ENCODE measurements at places on chromosomes 11 and 22.

DNA sequence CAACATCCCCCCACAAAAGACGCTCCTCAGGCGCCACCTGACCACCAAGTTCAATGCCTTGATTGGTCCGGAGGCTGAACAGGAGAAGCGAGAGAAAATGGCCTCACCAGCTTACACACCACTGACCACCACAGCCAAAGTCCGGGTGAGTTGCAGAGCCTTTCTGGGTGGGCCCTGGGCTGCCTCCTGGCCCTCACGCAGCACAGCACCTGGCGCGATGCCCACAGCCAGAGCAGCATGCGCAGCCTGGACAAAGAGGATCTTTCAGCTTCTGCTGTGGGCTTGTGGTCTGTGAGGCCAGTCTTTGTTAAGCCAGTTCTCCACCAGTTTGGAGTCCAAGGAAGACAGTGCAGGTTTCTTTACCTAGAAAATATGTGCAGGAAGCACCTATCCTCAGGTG is 21.6 kb downstream of the CYB5R2 start:
- DNase-seq = no peak

GRCh38 chr22:50035131-50035881 is 22.7 kb upstream of the IL17REL start:
- DNase-seq = no peak

DNA sequence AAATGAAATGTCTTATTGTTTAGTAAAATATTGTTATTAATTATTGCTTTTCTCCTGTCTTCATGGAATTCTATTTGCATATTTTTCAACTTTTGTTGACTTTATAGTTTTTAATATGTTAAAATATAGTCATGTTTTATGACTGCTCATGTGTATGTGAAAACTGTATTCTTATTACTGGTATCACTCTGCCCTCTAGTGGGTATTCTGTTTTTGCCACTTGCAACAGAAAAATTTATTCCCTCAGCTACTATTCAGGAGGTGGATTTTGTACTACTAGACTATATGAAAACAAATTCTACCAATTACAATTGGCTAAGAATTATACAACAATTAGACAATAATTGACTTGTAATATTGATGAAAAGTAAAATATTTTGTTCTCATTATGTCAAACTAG is 45.0 kb downstream of the OR4C6 start:
- DNase-seq = no peak

GRCh38 chr11:45379162-45379863 is 93.2 kb upstream of the SYT13 start:
- no peak for DNase-seq

- DNase-seq = no peak
Measured at GRCh38 chr11:77530879-77531278, 57.0 kb upstream of the PAK1 start.

DNA sequence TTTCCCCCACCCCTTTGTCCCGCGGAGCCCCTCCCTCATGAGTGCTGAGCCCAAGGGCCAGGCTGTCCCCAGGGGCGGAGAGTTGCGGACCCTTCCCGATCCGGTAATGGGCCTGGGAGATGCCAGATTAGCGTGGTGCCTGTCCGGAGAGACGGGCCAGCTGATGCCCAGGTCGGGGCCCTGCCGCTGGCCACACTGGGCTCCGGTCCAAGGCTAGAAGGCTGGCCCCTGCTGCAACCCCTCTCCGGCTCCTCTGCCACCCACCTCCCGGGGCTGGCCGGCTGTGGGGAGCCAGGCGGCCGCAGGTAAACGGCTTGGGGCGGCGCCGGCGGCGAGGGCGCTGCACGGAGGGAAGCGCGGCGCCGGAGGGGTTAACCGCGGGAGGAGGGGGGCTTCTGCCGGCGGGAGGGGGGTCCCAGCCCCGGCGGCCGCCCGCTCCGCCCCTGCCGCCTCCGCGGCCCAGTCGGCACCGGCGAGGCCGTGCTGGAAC is at the start of gene KCNK4:
KCNK4 (plus strand) TSS at position 41 of the 490 bp plus-strand sequence. CDS start 1,717 bp downstream, outside the sequence.
- DNase-seq = no peak

- no peak for DNase-seq
Measured at GRCh38 chr11:36699271-36699670, 101.2 kb upstream of the RAG2 start.

DNA sequence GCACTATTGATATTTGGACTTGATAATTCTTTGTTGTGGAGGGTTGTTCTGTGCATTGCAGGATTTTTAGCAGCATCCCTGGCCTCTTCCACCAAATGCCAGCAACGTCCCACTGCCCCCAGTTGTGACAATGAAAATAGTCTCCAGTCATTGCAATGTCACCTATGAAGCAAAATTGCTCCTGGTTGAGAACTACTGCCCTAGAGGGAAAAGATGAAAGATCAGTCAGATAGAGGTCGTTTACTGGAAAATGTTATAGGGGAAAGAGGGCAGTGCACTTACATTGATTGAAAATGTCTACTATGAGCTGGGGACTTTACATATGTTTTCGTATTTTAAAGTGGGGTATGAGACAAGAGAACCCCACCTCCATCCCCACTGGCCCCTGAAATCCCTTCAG is 77.1 kb upstream of the FAM181B start:
- DNase-seq = no peak

- no peak for DNase-seq
Measured at GRCh38 chr11:5196731-5197130, 3.8 kb downstream of the OR51V1 start.

GRCh38 chr11:57649826-57650738 is at the start of gene YPEL4:
TSS of gene YPEL4 (minus strand) at chr11:57649912. CDS start at chr11:57647107, 2,805 bp downstream.
- DNase-seq = peak; percentile 74

- DNase-seq = no peak
Measured at GRCh38 chr11:120167659-120168058, 29.7 kb upstream of the TRIM29 start.

GRCh38 chr11:69101115-69101791 is 52.5 kb downstream of the TPCN2 start:
- peak; percentile 35 for DNase-seq

DNA sequence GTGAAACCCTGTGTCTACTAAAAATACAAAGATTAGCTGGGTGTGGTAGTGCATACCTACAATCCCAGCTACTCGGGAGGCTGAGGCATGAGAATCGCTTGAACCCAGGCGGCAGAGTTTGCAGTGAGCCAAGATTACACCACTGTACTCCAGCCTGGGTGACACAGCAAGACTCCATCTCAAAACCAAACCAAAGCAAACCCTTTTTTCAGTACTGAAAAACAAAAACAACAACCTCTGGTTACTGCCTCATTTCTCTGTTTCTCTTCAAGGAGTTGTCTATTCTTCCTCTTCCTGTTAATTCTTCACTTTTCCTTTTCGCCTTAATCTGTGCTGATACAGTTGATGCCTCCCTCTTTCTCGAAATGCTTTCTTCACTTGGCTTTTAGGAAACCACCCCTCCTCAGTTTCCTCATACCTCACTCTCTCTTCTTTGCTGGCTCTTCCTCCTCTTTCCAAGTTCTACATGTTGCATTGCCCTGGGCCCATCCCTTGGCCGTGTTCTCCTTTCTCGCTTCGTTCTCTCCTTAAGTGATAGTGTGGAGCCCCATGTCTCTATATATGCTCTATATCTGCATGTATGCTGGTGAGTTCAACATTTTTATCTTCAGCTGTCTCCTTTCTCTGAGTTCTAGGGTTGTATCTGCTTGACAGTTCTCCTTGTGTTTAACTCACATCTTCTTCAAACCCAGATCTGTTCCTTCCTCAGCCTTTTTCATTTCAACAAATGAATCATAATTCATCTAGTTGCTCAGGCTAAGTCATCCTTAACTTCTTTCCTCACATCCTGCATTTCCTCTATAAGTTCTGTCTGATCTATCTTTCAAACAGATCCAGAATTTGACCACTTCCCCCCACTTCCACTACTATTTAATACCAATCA is 37.1 kb downstream of the NUCB2 start:
- DNase-seq = no peak

GRCh38 chr11:76918941-76919386 is 58.2 kb downstream of the ACER3 start:
- DNase-seq = no peak

GRCh38 chr11:47961383-47961782 is 19.0 kb upstream of the PTPRJ start:
- no peak for DNase-seq

GRCh38 chr22:19716041-19716828 is 1.9 kb downstream of the SEPTIN5 start:
- no peak for DNase-seq

GRCh38 chr22:50204571-50204970 is 3.8 kb downstream of the SELENOO start:
- no peak for DNase-seq

DNA sequence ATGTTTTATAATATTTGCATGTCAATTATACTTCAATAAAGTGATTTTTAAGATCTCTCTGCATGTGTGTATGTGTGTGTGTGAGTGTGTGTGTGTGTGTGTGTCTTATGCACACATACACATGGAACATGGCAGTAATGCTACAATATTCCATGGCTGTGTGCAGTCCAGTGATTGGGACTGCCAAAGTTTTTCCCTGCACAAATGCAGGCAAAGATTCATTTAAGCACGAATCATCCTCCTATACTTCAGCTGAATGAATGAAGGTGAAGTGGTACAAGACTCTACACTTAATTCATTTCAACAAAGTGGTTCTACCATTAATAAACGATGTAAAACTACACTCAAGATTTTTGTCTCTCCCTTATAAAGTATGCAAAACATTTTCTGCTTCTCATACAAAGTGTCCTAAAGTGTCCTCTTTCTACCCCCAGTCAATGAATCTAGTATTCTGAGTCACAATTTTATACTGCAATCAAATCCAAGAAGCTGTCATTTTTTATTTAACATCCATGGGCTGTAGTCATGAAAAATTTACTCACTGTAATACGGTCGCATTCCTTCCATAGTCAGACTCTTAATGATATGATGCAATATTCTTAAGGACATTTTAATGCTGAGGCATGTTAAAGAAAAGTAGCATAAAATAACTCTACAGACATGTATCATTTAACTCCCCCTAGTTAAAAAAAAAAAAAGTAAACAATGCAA is 132.4 kb downstream of the TTC28 start:
- no peak for DNase-seq

DNA sequence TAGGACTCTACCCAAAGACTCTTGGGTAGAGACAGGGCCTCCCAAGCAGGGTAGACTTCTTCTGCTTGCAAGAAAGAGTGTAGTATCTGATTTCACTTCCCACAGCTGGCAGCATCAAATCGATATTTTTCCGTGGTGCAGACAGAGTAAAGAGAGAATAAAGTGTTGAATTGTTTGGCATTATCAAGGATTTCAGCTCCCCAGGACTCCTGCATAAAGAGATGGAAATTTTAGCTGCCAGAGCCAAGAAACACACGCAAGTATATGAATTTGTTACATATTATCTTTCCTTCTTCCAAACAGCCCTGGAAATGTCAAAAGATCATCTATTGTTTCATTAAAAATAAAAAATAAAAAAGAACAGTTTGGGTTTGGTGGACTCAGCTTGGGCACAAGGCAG is 136.8 kb downstream of the PKNOX2 start:
- no peak for DNase-seq
